ENCODE measurements at places on chromosomes 7 and 10.
A peak's percentile ranks its signal among the peaks of the same experiment; 100 is the strongest.

DNA sequence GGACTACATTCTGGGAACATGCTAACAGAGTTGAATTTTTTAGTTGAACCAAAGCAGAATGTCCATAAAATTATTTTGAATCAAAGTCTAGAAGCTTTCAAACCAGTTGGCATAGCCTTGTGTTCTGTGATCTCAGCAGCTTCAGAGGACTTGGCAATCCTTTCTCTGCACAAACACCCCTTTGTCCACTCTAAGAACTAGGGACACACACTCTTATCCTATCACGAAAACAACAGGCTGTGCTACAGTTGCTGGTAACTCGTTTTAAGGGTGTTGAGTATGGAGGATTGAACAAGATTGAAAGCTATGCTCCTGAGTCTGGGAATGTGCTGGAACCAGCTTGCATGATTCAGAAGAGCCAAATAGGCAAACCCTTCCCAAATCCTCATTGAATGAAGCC is 76.4 kb upstream of the PRSS58 start:
- DNase-seq: no peak

GRCh38 chr10:95291365-95292039 is 699 bp upstream of the PDLIM1 start:
- DNase-seq: no peak

- peak; percentile 24 for DNase-seq
Observed at GRCh38 chr10:121900443-121901174, 27.2 kb downstream of the ATE1 start.

DNA sequence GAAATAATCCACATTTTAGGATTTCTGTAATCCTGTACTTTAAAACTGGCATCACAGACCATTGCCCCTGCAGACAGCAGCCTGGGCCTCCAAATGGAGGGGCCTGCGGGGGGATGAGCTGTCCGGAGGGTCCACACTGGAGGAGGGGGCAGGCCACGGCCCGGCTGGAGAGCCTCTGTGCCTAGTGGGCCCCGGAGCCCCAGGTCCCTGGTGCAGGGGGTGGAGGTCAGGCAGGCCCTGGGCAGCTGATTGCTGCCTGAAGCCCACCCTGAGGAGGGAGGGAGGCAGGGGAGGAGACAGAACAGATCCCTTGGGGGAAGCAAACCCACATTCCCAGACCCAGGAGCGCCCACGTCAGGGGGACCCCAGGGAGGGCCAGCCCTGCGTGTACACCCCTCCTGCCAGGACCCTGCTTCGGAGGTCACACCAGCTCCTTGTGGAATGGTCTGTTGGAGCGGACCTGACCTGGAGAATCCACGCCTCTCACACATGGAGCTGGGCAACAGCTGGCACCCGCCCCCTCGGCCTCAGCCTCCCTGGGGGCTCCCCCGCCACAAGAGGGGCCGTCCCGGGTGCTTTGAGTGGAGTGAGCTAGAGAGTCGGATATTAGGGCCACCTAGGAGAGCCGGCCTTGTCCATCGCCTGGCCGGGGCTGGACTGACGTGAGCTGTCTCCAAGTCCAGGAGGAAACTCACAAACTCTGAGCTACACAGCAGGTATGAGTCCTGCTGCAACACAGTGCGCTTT is 12.2 kb upstream of the FAM20C start:
- DNase-seq: no peak

DNA sequence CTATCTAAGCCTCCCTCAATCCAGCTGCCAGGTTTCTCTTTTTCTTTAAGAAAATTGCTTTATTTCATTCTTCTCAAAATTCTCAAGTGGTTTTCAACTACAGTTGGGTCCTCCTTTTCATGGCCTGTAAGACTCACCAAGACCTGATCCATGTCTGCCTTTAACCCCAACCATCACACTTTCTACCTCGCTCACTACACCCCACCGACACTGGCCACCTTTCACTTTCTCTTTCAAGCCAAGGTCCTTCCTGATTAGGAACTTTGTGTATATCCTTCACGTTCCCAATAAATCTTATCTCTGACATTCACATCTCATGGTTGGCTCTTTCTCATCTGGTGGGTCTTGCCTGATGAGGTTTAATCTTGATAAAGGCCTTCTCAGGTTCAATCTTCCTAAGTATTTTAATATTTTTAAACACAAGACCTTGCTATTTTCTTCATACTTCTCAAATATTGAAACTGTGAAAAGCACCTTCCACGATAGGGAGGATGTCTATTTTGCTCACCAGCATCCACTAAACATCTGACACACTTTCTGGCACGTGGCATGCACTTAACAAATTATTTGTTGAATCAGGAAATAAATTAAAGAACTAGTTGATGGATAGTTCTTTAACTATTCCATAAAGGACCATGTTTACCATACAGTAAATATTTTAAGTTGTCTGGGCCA is 624.8 kb downstream of the GRID1 start:
- peak; percentile 1 for DNase-seq

- no peak for DNase-seq
Observed at GRCh38 chr10:125707541-125708468, 11.7 kb upstream of the EDRF1 start.

DNA sequence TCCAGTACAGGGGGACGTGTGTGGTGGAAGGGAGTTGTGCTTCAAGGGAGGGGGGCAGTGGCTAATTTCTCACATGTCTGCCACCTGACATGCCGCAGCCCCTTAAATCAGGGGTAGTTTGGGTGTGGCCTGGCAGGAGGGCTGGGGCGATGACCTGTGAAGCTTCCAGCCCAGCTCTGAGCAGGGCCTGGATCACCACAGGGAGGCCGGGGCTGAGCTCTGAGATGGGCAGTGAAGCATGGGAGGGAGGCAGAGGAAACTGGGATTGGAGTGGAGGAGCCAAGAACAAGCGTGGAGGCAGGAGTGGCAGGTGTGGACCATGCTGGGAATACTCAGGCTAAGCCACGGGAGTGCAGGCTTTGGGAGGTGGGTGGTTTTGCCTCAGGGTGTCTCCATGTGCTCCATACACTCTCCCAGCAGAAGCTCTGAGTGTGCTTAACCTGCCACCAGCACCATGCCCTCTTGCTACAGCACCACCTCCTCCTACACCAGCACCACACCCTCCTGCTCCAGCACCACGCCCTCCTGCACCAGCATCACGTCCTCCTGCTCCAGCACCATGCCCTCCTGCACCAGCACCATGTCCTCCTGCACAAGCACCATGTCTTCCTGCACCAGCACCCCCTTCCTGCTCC is 99.3 kb upstream of the SHH start:
- DNase-seq: no peak

- DNase-seq: no peak
Observed at GRCh38 chr10:9390516-9390915, 1336.0 kb downstream of the GATA3 start.

GRCh38 chr7:45890902-45891461 is 2.7 kb downstream of the IGFBP1 start:
- DNase-seq: no peak

DNA sequence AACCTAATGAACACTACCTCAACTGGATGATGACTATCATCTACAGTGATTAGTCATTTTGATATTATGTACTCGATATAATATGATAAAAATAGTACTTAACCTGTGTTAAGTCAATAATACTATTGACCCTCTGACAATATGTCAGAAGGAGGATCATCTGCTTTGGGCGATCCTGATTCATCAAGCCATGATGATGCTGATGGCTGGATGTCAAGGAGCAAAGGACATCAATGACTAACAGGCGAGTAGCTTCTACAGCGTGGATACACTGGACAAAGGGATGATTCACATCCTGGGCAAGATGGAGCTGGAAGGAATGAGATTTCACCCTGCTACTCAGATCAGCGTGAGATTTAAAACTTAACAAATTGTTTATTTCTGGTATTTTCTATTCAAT is 94.4 kb upstream of the SKAP2 start:
- no peak for DNase-seq

- no peak for DNase-seq
Observed at GRCh38 chr10:108662975-108663374, 1260.3 kb downstream of the XPNPEP1 start.

DNA sequence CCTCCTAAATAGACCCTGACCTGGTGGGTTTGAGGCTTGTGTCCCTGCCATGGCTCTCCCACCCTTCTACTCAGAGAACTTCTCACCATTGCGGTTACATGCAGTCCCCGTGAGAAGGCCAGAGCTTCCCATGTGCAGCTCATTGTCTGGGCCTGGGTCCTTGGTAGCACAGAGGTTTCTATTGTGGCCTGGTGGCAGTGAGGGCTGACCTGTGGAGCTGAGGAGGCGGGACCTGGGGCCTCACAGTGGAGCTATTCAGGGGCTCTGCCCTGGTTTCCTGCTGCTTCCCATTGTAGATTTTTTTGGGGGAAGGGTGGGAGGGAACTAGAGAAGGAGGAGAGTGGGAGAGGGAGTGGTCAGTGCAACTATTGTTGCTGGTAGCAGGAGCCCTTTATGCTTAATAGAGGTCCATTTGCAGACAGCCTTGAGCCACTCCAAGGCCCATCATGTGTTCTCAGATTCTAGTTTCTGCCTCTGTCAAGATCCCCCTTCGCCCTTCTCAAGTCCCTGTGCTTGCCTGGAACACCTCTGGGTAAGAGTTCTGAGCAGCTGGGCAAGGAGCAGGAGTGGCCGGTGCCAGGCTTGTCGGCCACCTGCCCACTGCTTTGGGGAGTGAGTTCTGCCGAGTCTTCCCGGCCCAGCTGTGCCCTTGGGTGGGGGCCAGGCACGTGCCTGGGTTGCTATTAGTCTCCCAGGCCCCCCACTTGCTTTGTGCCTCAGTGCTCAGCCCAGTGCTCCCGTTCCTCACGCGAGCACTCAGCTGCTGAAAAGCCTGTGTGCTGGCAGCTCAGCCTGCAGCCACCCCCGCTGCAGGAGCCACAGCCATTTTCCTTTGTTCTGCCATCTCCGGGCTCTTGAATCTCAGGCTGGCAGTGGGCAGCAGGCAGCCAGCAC is 10.7 kb downstream of the TSPAN14 start:
- no peak for DNase-seq

DNA sequence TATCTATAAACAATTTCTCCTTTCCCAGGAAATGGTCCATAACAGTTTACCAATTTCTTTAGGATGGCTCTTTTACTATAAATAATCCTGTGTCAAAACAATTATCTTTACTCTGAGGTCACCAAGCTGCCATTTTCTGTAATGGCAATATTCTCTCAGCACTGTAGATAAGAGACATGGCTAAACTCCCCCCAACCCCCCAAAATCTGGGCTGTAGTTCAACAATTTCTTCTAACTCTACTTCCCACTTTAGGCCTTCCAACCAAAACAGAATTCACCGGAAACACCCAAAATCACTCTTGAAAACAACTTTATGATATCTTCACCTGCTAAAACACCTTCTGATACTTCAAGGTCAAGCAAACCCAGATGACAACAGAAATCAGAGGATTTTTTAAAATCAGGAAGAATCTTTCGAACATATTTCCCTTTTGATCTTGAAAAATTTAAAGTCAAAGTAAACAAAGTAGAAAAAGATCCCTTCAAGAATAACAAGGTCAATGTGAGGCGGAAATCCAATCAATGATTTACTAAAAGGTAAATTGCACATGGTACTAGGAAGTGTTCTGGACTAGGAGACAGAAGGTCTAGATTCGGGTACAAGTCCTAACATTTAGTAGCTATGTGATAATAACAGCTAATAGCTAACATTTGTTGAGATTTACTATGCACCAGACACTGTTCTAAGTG is 176.8 kb downstream of the CPEB3 start:
- no peak for DNase-seq

- DNase-seq: no peak
Observed at GRCh38 chr10:88090568-88091214, 227.3 kb downstream of the PTEN start.

DNA sequence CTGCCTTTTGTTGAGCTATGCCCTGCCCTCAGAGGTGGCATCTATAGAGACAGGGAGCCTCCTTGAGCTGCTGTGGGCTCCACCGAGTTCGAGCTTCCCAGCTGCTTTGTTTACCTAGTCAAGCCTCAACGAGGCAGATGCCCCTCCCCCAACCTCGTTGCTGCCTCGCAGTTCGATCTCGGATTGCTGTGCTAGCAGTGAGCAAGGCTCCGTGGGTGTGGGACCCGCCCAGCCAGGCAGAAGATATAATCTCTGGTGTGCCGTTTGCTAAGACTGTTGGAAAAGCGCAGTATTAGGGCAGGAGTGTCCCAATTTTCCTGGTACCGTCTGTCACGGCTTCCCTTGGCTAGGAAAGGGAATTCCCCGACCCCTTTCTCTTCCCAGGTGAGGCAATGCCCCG is 88.4 kb upstream of the CDK6 start:
- DNase-seq: no peak

- DNase-seq: no peak
Observed at GRCh38 chr7:128938544-128939074, 882 bp downstream of the IRF5 start.

DNA sequence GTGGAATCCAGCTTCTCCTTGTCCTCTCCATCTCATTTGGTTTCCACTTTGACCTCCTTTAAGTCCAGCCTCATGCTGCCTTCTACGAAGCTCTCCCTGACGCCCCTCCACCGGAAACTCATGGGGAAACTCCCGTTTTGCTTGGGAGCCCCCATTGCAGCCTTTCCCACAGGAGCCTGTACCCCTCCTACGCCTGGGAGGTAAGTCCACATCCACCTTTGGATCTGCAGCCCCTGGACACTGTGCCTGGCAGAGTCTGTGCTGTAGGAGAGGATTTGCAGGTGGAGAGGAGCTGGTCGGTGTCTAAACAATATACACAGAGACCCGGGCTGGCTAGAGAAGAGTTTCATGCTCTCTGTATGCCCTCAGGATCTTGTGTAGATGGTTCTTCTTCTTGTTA is 296.1 kb downstream of the GLRX3 start:
- DNase-seq: no peak

DNA sequence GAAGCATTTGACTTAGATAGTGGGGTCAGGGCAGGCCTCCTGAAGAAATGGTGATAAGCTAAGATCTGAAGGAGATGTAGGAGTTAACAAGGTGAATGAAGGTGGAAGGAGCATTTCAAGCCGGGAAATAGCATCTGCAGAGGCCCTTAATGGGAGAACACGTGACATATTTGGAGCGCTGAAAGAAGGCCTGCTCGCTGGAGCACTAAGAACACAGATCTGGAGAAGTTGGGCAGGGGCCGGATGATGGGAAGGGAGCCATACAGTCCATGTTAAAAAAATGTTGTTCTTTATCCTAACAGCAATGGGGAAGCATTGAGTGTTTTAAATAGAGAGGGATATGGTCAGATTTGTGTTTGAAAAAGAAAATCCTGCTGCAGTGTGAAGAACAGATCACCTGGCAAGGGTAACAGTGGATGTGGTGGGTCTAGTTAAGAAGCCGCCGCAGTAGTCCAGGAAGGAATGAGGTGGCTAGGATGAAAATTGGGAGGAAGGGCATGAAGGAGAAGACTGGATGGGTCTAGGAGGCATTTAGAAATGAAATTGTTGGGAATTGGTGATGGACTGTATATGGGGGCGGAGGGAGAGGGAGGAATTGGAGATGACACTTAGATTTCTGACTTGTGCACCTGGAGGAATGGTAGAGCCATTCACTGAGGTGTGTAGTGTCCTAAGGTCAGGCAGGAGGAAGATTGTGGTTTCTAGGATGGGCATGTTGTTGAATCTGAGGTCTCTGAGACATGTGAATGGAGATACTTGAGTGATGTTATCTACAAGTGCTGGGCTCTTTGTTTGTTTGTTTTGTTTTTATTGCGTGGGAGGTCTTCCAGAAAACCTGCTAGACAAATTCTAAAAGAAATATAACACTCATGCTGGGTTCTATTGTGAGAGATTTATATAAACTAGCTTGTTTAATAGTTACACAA is 58.4 kb downstream of the MET start:
- DNase-seq: no peak

Measured in central memory CD4-positive, alpha-beta T cell (primary cell).